Activated CD4-positive, alpha-beta T cell treated with anti-CD3 and anti-CD28 coated beads, Interleukin-2, amount 50 U/mL, for 16 hours (primary cell): ENCODE measurements at places on chromosomes 5 and 9.

- DNase-seq: peak; percentile 56
These were observed 70.1 kb upstream of the SPATA31E1 start for GRCh38 chr9:87812375-87813118.

GRCh38 chr9:124342776-124343485, 72.3 kb downstream of the PSMB7 start:
- DNase-seq: no peak

DNA sequence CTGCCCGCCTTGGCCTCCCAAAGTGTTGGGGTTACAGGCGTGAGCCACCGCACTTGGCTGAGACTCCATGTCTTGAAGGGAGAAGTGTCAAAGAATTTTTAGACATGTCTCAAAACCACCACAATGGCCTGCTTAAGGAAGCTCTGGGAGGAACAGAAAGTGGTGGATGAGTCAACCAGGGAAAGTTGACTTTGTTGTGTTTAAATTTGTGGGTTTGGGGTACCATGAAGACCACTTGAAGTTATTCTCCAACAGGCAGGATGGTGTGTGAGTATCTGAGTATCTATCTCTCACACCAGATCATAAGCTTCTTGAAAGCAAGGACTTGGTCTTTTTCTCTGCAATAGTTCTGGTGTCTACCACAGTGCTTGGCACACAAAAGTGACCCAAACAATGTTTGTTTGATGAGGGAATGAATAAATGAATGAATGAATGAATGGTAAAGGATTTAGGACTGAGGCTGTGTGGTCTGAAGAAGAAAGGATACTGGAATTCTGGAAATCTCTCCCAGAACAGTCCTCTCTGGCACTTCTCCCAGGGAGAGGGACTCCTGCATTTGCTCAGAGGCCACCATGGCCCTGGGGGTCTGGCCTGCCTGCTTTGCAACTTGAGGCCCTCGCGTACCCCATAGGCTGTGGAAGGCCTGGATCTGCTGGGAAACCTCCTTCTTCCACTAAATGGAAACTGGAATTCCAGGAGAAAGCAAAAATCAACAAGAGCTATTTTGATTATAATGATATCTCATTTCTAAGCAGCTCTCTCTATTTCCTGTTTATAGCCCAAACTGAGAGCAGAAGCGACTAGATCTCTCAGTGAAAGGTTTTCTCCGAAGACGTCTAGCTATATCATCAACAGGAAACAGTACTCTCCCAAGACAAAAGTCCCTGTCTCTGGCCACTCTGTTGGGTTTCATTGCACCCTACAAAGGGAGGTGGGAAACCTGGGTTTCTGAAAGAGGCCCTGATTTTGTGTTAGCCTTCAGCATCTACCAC, 187.9 kb downstream of the PALM2AKAP2 start:
- peak; percentile 79 for DNase-seq

DNA sequence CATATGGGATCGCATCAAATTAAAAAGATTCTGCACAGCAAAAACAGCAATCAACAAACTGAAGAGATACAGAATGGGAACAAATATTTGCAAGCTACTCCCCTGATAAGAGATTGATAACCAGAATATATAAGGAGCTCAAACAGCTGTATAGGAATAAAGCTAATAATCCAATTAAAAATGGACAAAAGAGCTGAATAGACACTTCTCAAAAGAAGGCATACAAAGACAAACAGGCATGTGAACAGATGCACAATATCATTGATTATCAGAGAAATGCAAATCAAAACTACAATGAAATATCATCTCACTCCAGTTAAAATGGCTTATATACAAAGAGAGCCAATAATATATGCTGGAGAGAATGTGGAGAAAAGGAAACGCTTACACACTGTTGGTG, 110.6 kb downstream of the PLCXD3 start:
- DNase-seq: no peak

DNA sequence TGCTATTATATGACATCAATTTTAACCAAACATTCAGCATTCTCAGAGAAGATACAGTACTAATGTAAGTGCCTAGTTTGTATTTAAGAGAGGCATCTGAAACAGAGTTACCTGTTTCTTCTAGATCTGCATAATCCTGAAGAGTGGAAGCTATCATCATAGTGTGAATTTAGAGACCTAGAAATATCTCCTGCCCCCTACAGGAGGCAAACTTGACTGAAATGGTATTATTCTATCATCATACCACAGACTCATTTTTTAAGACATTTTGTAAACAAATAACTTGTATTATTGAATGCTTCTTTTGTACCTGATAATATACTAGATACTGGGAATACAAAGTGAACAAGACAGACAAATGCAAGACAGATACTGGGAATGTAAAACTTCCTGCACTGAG, 216.8 kb upstream of the RPS23 start:
- no peak for DNase-seq

DNA sequence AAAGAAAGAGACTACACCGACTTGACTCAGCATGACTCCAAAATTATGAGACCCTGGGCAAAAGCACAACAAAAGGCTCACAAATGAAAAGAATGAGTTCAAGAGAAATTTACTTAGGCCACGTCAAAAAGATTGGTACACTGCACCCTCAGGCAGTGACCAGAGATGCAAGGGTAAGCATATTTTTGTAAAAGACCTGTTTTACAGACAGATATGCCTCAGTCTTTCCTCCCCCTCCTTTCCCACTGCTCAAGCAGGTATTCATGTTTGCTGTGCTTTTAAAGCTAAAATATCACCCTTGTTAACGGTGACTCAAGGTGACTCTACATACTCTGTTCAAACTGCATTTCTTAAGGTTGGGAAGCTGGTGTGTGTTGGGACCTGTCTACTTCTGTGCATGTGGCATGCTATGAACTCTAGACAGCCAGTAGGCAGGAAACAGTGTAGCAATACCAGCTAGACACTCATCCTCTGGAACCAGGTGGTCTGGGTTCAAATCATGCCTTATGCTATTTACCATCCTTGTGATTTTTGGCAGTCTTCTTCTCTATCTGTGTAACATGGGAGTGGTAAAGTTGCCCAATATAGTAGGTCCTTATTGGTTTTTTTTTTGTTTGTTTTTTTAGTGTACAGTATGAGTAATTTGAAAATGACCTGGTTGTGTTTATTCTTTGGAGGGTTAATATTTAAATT, 98.7 kb downstream of the TLE4 start:
- no peak for DNase-seq

GRCh38 chr5:167587772-167588437, 703.5 kb upstream of the WWC1 start:
- no peak for DNase-seq

- no peak for DNase-seq
These were observed 19.6 kb downstream of the KDM4C start for GRCh38 chr9:6777213-6777902.

DNA sequence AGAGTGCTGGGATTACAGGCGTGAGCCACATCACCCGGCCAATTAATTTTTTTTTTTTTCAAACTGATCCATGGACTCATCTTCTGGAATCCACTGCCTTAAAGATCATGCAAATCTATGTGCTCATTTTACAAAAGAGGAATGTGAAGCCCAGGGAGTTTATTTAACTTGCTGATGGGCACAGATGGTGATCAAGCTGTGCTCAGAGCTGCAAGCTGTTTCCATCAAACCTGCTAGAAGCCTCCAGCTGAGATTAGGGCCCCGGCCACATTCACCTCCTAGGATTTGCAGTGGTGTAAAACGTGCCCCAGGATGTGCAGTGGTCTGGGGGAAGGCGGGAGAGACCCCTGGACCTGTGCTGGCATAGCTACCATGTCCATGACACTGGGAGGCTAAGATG, 56.1 kb upstream of the TUT7 start:
- DNase-seq: no peak

- no peak for DNase-seq
These were observed 12.7 kb downstream of the FAT2 start for GRCh38 chr5:151578326-151579025.

GRCh38 chr9:120433701-120434100, 146.3 kb downstream of the CDK5RAP2 start:
- no peak for DNase-seq

GRCh38 chr5:124736805-124737188, 9.6 kb downstream of the ZNF608 start:
- no peak for DNase-seq

DNA sequence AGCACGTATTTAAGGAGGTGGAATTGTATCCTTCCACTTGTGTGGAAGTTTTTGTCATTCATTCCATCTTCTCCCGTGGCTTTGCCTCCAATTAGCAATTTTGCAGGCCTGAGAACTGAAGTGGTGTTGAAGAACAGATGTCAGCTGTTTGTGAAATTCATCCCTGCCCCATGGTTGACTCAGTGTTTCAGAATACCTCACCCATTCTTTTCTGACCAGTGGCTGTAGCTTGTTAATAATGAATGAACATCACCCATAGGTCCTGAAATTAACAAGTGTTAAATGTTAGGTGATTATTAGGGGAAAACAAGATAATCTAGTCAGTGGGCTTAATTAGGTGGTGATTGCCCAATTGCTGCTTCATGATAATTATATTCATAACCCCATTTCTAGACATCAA, 11.7 kb downstream of the ZNF462 start:
- DNase-seq: no peak

- DNase-seq: no peak
These were observed 43.0 kb upstream of the SHB start for GRCh38 chr9:38112049-38112448.

DNA sequence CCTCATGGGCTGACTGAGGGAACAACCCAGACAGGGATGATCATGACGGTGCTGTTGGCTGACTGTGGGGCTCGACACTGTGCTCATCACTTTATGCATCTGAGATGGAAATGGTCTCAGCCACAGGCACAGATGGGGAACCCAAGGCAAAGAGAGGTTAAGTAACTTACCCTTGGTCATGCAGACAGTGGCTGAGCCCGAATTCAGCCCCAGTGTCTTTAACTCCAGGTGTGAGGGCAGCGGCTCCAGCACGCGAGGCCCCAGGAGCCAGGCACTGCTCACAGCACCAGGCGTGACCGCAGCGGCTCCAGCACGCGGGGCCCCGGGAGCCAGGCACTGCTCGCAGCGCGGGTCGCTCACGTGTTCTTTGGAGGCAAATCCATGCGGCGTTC, 45.3 kb upstream of the FCN1 start:
- DNase-seq: no peak

DNA sequence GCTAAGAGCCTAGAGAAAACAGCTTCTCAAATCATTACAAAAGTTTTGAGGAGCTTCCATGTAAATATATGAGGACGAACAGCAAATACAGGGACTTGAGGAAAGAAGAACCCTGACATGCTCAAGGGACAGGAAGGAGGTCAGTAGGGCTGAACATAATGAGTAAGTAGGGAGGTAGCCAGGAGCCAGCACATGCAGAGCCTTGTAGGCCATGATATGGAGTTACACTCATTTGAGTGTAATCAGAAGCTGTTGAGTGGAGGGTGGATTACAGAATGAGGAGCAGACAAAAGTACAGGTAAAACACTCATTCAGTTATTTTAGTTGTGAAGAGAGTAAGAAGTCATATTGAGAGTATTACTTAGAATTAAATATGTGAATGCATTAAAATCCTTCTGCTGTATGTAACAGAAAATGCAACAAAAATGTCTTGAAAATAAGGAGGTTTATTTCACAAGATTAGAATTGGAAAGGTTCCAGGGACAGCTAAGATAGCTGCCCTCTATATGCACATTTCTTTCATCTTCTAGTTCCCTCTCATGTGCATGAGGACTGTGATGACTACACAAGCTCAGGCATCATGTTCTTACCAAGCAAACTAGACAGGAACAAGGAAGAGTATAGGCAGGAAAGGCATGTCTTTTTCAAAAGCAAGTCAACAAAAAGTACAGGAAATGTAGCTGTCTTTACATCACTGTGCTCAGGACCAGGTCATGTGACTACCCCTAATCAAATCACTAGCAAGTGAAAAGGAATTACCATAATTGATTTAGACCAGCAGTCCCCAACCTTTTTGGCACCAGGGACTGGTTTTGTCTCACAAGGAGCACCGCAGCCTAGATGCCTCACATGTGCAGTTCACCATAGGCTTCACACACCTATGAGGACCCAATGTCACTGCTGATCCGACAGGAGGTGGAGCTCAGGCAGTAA, 87.2 kb downstream of the TMEM232 start:
- DNase-seq: no peak

GRCh38 chr5:178350361-178351220, 118.0 kb upstream of the PHYKPL start:
- DNase-seq: no peak

DNA sequence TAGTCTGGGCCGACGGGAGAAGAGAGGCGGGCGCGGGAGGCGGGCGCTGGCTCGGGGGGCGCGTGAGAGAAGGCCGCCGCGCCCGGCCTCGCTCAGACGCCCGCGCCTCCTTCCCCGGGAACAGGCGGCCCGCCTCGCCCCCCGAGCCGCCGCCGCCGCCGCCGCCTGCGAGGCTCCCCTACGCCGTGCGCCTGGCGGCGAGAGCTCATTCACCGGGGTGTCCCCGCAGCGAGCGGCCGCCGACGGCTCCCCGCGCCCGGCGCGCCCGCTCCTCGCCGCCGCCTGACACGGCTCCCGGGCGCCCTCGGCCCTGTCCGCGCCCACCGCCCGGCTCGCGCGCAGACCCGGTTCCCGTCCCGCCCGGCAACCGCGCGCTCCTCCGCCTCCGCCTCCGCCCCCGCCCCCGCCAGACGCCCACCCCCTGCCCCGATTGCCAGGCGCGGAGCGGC, at the start of gene GNAQ:
Gene GNAQ, minus strand, starts transcription at position 368 of the 449 bp plus-strand sequence. CDS start 576 bp downstream, outside the sequence.
- DNase-seq: no peak

DNA sequence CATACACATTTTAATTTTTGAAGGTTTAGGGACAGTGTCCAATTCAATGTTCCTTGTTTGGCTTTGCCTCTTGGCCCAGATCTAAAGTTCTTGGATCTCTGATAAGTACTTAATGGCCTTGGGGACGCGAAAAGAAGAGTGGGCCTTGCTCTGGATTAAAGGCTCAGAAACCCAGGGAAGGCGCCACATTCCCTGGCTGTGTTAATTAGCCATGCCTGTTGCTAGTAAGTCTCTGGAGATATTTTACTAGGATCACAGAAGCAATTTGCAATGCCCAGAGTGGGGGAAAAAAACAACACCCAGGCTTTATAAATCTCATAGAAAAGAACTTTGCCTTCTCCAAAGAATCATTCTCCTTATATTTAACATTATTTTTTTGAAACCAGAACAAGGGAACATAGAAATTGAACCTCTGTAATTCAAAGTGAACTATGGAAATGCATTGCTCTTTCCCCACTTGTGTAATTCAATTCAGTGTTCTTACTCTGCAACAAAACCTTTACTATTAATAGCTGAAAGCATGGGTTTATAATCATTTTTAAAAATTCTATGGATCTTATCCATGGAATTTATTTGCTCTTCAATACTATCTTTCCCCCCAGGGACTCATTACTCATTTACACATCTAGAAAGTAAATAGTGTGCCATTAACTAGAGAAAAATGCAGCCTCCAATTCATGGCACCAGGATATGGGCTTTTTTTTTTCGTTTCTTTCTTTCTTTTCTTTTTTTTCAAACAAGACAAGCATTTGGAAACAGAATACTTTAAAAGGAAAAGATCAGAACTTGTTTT, 172.2 kb upstream of the ANKRD55 start:
- DNase-seq: no peak

DNA sequence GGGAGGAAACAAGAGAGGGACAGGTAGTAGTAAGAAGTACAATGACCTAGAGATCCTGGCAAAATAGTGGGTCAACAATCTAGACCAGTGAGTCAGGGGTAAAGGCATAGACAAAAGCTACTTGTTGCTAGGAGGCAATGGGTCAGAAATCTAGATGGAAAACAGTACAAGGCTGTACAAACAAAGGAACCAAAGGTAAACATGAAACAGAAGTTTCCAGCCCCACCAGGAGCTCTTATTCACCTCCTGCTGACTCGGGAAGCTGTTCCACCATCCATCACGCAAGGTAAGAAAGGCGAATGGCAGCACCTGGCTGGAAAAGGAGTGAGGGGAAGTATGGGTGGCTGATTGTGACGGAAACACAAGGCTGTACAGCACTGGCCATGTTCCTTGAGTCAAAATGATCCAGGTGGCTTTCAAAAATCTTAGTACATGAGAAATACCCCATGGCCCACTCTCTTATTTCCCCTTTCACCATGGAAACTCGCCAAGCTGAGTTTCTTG, 70.5 kb upstream of the RAI14 start:
- DNase-seq: no peak
